ENCODE measurements at places on chromosomes 7 and 10. TPM values are rescaled to one million over a fixed set of nuclear protein-coding genes. Genes with fewer than 3 reads are reported as not detected.

The HABP2 gene
- 0.08 TPM for total RNA-seq

The ASAH2B gene
- total RNA-seq = 12.4 TPM

The PPP1R3C gene
- 0.15 TPM for total RNA-seq

The FAM25G gene
- not detected for total RNA-seq
